ENCODE measurements at places on chromosomes 3 and 15. TPM values are rescaled to one million over a fixed set of nuclear protein-coding genes. Genes with fewer than 3 reads are reported as not detected.

Gene FILIP1L
- 15.7 TPM for total RNA-seq

Gene IL17RD
- not detected for total RNA-seq

Gene WNT7A
- total RNA-seq, result 0.20 TPM

Gene WDR48
- total RNA-seq, result 43.0 TPM

Gene ANKDD1A
- 2.2 TPM for total RNA-seq

Gene ZNF385D
- not detected for total RNA-seq

Gene ZBBX
- not detected for total RNA-seq

Gene SUSD5
- total RNA-seq, result not detected

Gene CHSY1
- total RNA-seq, result 52.2 TPM

Gene GPR149
- not detected for total RNA-seq

Gene TUSC7
- not detected for total RNA-seq

Gene COLQ
- total RNA-seq, result 3.6 TPM

Gene NR1I2
- total RNA-seq, result not detected

Gene MAGEL2
- total RNA-seq, result not detected

Gene KCNAB1
- 0.12 TPM for total RNA-seq

Gene SERPINI2
- total RNA-seq, result not detected

Gene RAB6B
- 0.61 TPM for total RNA-seq

Gene C2CD4A
- total RNA-seq, result not detected

Gene ETFA
- total RNA-seq, result 97.8 TPM

Gene GCSAM
- 5.3 TPM for total RNA-seq

Gene FAM227B
- 4.6 TPM for total RNA-seq

Gene KNL1
- 36.6 TPM for total RNA-seq

Gene GOLGA8H
- total RNA-seq, result not detected

Gene CA12
- total RNA-seq, result not detected

Gene TLR9
- total RNA-seq, result 0.49 TPM

Gene SLC22A14
- not detected for total RNA-seq

Gene KIF9
- 2.0 TPM for total RNA-seq

Gene TERC
- total RNA-seq, result 3.1 TPM

Gene INSYN1
- total RNA-seq, result not detected

Gene ACAN
- total RNA-seq, result not detected

Gene CTDSPL
- total RNA-seq, result 4.6 TPM

Gene SYNM
- 2.8 TPM for total RNA-seq

Gene NPAP1
- not detected for total RNA-seq

Gene CPLX3
- 0.91 TPM for total RNA-seq

Gene EFCAB12
- 0.83 TPM for total RNA-seq

Gene CLDN16
- not detected for total RNA-seq

Gene HDC
- total RNA-seq, result 0.61 TPM

Gene GP9
- total RNA-seq, result not detected

Gene HCLS1
- total RNA-seq, result 383 TPM

Gene PLXNA1
- total RNA-seq, result 16.1 TPM

Gene NTRK3
- total RNA-seq, result 0.37 TPM

Gene SLC9C1
- total RNA-seq, result not detected

Gene EPHB3
- 0.10 TPM for total RNA-seq

Gene NRG4
- total RNA-seq, result not detected

Gene SKOR1
- total RNA-seq, result 0.22 TPM

Gene CTDSPL2
- total RNA-seq, result 62.4 TPM

Gene SLC27A2
- 45.3 TPM for total RNA-seq

Gene NEIL1
- total RNA-seq, result 12.7 TPM

Gene CCDC80
- total RNA-seq, result 0.44 TPM
